Trophoblast cell (in vitro differentiated cells and primary cell): ENCODE measurements at places on chromosomes 6 and 20.

DNA sequence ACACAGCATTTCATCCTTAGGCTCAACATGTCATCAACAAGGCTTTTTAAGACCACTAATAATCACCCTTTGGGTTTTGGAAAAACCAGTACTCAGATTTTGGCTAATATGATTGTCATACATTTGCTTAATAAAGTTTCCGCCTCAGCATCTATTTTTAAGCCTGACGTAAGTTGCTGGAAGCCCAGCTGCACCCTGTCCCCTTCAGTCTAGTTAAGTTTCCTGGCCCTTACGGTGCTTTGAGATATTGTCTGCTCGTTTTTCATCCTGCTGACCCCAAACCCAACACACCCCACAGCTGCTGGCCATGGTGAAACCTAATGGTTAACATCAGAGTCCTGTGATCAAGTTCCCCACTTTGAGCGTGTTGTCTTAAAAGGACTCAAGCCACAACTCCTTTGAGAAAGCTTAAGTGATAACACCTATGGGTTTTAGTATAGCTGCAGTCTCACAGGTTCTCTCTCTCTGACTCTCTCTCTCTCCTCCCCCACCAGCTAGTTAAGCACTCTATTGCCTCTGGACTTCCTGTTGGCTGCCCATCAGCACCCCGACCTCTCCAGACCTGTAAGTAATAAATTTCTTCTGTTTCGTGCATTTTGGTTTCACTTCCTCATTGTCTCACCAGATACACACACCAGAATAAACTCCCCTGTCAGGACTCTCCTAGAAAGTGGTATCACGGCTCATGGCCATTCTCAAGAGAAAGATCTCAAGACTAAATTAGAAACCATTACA is 802.0 kb downstream of the C6orf118 start:
- DNase-seq, result no peak

GRCh38 chr6:25165800-25166199 is 113.4 kb upstream of the CARMIL1 start:
- no peak for DNase-seq

GRCh38 chr6:116108836-116109235 is 8.2 kb downstream of the NT5DC1 start:
- no peak for DNase-seq

- DNase-seq, result peak; percentile 15
These were observed 38.1 kb upstream of the OPN5 start for GRCh38 chr6:47743744-47744143.

DNA sequence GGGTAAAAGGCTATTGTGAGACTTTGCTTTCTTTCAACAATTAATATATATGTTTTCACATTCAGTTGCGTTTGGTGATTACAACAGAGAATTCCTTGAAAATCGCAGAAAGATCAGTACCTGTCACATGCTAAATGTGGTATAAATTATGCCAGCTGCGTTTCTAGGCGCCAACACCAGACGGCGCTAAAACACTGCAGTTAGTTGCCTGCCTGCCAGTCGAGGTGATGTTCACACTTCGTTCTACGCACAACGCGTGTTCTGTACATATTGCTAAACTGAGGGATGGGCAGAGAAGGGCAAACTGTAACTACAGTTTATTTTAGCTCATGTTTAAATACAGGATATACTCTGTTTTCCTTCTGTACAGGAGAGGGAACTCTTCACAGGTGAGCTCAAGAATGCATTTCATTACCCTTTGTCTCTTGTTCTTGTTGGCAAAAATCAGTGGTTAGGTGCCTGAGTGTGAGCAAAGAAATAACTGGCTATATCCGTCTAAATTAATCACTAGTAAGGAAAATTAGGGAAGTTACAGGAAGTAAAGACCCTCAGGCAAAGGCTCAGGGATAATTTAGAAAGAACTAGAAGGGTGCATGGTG is 100.1 kb upstream of the RGS17 start:
- peak; percentile 75 for DNase-seq

DNA sequence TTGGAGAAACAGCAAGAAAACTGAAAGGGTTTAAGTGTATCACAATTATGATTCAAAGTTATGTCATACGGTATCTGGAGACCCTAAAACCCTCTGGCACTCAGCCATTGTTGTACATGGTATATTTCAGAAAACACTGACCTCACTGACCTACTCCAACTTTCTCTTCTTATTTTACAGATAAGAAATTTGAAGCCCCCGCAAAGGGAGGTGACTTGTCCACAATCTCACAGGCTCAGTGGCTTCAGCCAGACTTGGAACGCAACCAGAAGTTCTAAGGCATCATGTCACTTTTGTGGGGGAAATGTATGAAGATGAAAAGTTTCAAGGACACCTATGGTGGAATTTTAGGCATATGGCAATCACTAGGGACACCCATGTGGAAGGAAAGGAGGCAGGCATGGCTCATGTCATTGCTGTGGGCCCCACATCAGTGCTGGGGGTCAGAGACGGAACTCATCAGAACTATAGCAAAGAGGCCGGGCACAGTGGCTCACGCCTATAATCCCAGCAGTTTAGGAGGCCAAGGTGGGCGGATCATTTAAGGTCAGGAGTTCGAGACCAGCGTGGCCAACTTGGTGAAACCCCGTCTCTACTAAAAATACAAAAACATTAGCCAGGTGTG is 5.2 kb upstream of the TRIB3 start:
- no peak for DNase-seq
